Omental fat pad (tissue), 4 donors: ENCODE measurements at places on chromosomes 12 and 14. TPM values are rescaled to one million over a fixed set of nuclear protein-coding genes. Genes with fewer than 3 reads are reported as not detected.

NGB gene
- total RNA-seq = not detected

CRIP2 gene
- total RNA-seq = 173 TPM

WDHD1 gene
- 1.4 TPM for total RNA-seq

SMIM41 gene
- total RNA-seq = 1.1 TPM

DYNLL1 gene
- 142 TPM for total RNA-seq

AQP6 gene
- total RNA-seq = not detected

CCDC177 gene
- not detected for total RNA-seq

SRSF5 gene
- 198 TPM for total RNA-seq

ITGB7 gene
- 1.1 TPM for total RNA-seq

TPPP2 gene
- not detected for total RNA-seq

PTPRQ gene
- total RNA-seq = 47.3 TPM

L3HYPDH gene
- 71.8 TPM for total RNA-seq

GLIPR1L2 gene
- 0.65 TPM for total RNA-seq

SLIRP gene
- 141 TPM for total RNA-seq
